CD4-positive, alpha-beta memory T cell (primary cell): ENCODE measurements at places on chromosomes 7 and 10. TPM values are rescaled to one million over a fixed set of nuclear protein-coding genes. Genes with fewer than 3 reads are reported as not detected.

- no peaks in the 10 kb centered on the region for H3K4me1 ChIP-seq
- DNase-seq: no peak
- H3K27ac ChIP-seq: no peak overlapping the region
- no peaks in the 10 kb centered on the region for H3K27me3 ChIP-seq
- H3K4me3 ChIP-seq: no peak overlapping the region
These were observed 68.0 kb upstream of the CCNY start for GRCh38 chr10:35268323-35268722.

GRCh38 chr10:126187399-126187798 lies 200.9 kb downstream of the ADAM12 start:
- no peaks in the 10 kb centered on the region for H3K4me1 ChIP-seq
- no peak for DNase-seq
- H3K4me3 ChIP-seq: no peak overlapping the region

GRCh38 chr10:18690541-18690940 lies 31.3 kb downstream of the ARL5B start:
- no peaks in the 10 kb centered on the region for H3K4me1 ChIP-seq
- no peak for DNase-seq
- no peak overlapping the region for H3K27ac ChIP-seq
- no peaks in the 10 kb centered on the region for H3K36me3 ChIP-seq

GRCh38 chr10:70683601-70683934 lies 11.3 kb downstream of the ADAMTS14 start:
- no peak for DNase-seq
- no peaks in the 10 kb centered on the region for H3K36me3 ChIP-seq
- H3K4me3 ChIP-seq: no peak overlapping the region
- no peaks in the 10 kb centered on the region for H3K4me1 ChIP-seq
- no peaks in the 10 kb centered on the region for H3K27me3 ChIP-seq

- H3K36me3 ChIP-seq: no peaks in the 10 kb centered on the region
- H3K27ac ChIP-seq: peak overlapping the region; percentile 61
- no peak for DNase-seq
- no peaks in the 10 kb centered on the region for H3K27me3 ChIP-seq
- H3K4me3 ChIP-seq: peak overlapping the region; percentile 74
These were observed 1.7 kb downstream of the ZEB1 start for GRCh38 chr10:31320550-31321211.

DNA sequence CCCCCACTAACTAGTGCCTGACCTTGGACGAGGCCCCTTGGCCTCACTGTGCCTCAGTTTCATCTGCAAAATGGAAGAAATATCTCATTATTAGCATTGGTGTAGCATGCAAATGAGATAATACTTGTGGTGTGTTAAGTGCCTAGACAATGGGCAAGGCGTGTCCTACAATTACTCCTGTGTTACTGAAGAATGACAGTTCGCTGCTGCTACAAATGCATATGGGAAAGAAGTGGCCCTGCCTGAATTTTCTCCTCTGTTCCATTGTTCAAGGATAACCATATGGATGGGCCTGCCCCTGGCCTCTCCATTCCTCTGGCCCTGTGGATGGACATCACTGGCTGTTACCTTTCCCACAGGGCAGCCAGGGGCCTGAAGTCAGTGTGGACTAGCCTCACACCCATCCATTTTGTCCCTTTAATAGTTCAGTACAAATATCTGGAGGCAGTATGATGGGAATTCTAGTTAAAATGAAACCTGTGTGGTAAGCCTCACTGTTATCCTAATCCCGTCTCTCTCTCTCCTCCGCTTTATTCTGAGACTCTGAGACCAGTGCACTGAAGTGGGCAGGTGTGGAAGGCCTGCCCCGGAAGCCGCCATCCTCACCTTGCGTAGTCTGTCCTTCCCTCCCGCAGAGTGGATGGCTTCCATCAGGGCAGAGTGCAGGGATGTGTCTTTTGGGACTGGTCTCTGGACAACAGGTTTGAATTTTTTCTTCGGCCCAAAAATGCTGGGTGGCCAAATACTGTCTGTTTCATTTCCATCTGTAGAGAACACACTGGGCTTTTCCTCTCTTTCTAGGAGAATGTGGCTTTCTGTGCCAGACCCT lies 244.6 kb upstream of the GRB10 start:
- H3K4me3 ChIP-seq: no peak overlapping the region
- no peaks in the 10 kb centered on the region for H3K36me3 ChIP-seq
- no peaks in the 10 kb centered on the region for H3K4me1 ChIP-seq
- H3K27me3 ChIP-seq: no peaks in the 10 kb centered on the region
- H3K27ac ChIP-seq: no peak overlapping the region
- no peak for DNase-seq

Gene RADIL
- not detected for total RNA-seq

Gene PVRIG
- total RNA-seq: 77.4 TPM
